HCT116 (cell line): ENCODE measurements at places on chromosomes 12 and 14. TPM values are rescaled to one million over a fixed set of nuclear protein-coding genes. Genes with fewer than 3 reads are reported as not detected.

The EIF4B gene
- 809 TPM for total RNA-seq

The PRKD1 gene
- total RNA-seq, result not detected

The HCAR3 gene
- not detected for total RNA-seq

The SPTB gene
- 4.2 TPM for total RNA-seq

The ARHGEF40 gene
- 6.3 TPM for total RNA-seq

The SLCO1B1 gene
- 0.32 TPM for total RNA-seq

The SIX6 gene
- not detected for total RNA-seq

The SERPINA9 gene
- not detected for total RNA-seq

The CCND2 gene
- 1.1 TPM for total RNA-seq

The RILPL2 gene
- total RNA-seq, result 2.3 TPM

The DPY19L2 gene
- not detected for total RNA-seq

The CLECL1 gene
- total RNA-seq, result not detected

The KRT82 gene
- total RNA-seq, result not detected

The CLEC2A gene
- total RNA-seq, result not detected

The OR10G3 gene
- not detected for total RNA-seq

The P3H3 gene
- 32.2 TPM for total RNA-seq

The AQP6 gene
- not detected for total RNA-seq

The ARID4A gene
- total RNA-seq, result 13.9 TPM

The NEUROD4 gene
- total RNA-seq, result not detected

The CAPZA3 gene
- not detected for total RNA-seq

The KRT80 gene
- 8.8 TPM for total RNA-seq

The SMAGP gene
- 39.9 TPM for total RNA-seq

The KCNJ8 gene
- total RNA-seq, result 0.17 TPM

The KCNMB4 gene
- total RNA-seq, result 5.0 TPM

The IFNG-AS1 gene
- total RNA-seq, result not detected

The PRR4 gene
- total RNA-seq, result 2.2 TPM

The TAS2R9 gene
- total RNA-seq, result not detected

The EIF2B1 gene
- total RNA-seq, result 41.7 TPM

The NTS gene
- not detected for total RNA-seq

The MGAT2 gene
- 22.9 TPM for total RNA-seq

The SIRT4 gene
- total RNA-seq, result 2.8 TPM

The LRRC10 gene
- not detected for total RNA-seq

The SSTR1 gene
- total RNA-seq, result not detected

The STRAP gene
- total RNA-seq, result 156 TPM

The KLRC3 gene
- total RNA-seq, result 1.8 TPM

The PRORP gene
- total RNA-seq, result 28.0 TPM

The CLEC4E gene
- not detected for total RNA-seq

The ST8SIA1 gene
- not detected for total RNA-seq

The CEBPE gene
- not detected for total RNA-seq

The PRKAG1 gene
- 64.6 TPM for total RNA-seq

The FZD10 gene
- total RNA-seq, result not detected

The FSCB gene
- total RNA-seq, result not detected

The AMHR2 gene
- total RNA-seq, result not detected

The ADAM21 gene
- 0.98 TPM for total RNA-seq

The CIDEB gene
- total RNA-seq, result 0.22 TPM

The PRIM1 gene
- 53.3 TPM for total RNA-seq

The PRH2 gene
- not detected for total RNA-seq

The RNASE3 gene
- not detected for total RNA-seq

The EID3 gene
- 3.0 TPM for total RNA-seq

The DBX2 gene
- total RNA-seq, result not detected

The EPYC gene
- not detected for total RNA-seq

The PLCZ1 gene
- total RNA-seq, result not detected

The SLC7A8 gene
- total RNA-seq, result 5.3 TPM

The RIN3 gene
- 22.2 TPM for total RNA-seq
